Ascending aorta (tissue), 2 donors: ENCODE measurements at places on chromosomes 5 and 9.

DNA sequence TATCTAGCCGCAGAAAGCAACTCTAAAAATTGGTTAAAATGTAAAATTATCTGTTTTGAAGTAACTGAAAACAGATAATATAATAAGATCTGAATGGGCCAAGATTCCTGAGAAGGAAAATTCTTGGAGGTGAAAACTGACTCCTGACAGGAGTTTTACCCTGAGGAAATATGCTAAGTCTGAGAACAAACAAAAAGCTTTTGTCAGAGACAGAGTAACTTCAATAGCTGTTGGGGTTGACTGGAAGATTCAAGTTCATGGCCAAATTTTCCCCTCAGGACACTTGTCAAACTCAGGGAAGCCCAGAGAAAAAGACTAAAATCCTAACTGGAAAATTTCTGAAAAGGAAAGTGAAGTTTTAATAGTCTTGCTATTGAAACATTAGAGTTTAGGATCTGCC is 5.7 kb downstream of the PCDHB4 start:
- DNase-seq, result no peak

DNA sequence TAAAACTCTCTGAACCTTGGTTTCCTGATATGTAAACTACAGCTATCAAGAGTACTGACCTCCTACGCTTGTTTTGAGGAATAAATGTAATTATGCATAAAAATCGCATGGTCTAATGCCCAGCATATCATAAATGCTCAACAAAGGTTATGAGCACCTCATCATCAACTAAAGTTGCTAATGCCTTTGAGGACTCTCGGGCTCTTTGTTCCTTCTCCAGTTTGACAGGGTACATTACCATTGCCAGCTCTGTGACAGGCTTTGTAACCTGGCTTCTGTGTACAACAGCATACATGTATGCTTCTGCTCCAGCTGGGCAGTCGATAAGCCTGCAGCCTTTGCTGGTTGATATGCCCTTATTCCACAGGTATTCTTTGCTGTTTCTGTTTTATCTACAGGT is 95.2 kb downstream of the C9orf152 start:
- DNase-seq, result no peak

GRCh38 chr9:100601216-100601615 is 23.3 kb downstream of the CAVIN4 start:
- no peak for DNase-seq

DNA sequence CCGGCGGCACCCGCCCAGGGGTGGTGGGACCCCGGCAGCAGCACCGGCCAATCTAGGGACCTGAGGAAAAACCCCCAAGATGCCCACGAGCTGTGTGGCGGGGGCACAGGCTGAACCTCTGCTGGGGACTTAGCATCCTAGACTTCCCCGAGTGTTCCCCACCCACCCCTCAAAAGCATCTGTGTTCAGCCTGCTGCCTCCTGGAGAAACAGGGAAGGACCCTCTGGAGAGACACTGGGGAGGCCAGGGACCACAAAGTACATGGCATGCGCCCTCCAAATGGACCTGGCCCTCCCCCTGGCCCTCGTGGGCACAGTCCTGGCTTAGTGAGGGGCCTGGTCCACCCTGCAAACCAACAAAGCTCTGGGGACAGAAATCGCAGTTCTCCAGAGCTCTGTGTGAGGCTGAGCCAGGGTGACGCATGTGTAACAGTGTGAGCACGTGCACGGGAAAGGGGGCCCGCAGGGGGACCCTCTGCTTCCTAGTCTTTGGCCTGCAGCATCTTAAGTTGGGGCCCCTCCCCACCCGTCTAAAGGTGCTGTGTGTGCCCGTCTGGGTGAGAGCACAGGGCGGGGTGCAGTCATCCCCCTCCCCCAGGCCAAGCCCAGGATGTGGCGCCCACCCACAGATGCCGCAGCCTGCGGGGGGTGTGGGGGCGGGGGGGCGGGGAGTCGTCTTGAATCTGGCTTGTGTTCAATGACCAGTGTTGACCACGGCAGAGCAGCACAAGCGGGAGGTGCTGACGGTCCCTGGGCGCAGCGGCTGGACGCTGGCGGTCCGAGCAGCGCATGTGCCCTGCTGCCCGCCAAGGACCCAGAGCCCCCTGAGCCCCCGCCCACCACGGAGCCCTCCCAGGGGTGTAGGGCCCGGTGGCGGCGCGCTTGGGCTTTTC is 672 bp upstream of the KCNT1 start:
- no peak for DNase-seq

DNA sequence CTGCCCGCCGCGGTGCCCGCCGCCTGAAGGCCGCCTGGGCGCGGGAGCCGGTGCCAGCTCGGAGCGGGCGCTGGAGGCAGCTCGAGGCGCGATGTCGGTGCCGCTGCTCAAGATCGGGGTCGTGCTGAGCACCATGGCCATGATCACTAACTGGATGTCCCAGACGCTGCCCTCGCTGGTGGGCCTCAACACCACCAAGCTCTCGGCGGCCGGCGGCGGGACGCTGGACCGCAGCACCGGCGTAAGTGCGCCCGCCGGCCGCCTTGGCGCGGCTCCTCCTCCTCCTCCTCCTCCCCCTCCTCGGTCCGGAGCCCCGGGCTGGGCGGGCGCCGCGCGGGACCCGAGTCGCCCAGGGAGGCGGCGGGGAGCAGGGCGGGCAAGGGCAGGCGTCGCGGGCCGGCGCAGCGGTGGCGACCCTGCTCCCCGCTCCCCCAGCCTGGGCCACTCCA is 455 bp downstream of the OLFM1 start:
- DNase-seq, result no peak

DNA sequence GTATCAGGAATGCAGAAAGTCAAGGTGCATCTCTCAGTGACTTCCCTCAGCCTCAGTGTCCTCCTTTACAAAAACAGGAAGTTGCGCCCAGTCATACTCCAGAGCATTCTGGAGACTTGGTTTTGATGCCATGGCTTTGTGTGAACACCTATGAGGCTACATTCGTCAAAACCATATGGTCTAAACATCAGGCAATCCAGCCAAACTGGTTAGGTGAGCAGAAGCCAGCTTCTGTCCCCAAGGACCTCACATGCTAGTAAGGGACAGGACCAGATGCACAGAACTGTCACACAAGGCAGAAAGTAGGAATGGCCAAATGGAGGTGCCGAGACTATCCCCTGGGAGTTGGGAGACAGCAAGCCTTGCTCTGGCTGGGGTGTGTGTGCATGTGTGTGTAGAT is 217.2 kb downstream of the MELK start:
- DNase-seq, result no peak

DNA sequence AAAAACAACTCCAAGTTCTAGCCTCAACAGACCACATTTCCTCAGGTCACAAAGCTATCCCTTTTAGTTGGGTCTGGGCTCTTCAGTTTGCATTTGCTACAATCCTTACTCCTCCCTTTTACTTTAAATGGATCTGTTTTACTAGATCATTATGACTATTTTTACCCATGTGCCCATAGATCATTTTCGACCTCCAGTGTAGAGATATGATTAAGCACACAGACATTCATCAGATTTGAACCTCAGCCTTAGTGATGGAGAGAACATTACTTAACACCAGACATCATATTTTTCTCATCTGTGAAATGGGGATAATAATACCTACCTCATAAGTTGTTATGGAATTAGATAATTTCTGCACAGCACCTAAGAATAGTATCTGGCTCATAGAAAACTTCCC is 141.9 kb downstream of the NPR3 start:
- no peak for DNase-seq

GRCh38 chr9:132283863-132284262 is 70.9 kb downstream of the SETX start:
- DNase-seq, result no peak

GRCh38 chr9:23823986-23824829 is 1.8 kb downstream of the ELAVL2 start:
- no peak for DNase-seq

- no peak for DNase-seq
These were observed 989.3 kb downstream of the PTPRD start for GRCh38 chr9:9623506-9623905.

GRCh38 chr5:157592594-157592993 is 17.0 kb upstream of the ADAM19 start:
- DNase-seq, result no peak

GRCh38 chr5:59575648-59576445 is 317.7 kb downstream of the PDE4D start:
- no peak for DNase-seq

GRCh38 chr5:87876616-87877015 is 392.0 kb downstream of the TMEM161B start:
- no peak for DNase-seq

GRCh38 chr5:68047035-68047434 is 168.5 kb upstream of the PIK3R1 start:
- no peak for DNase-seq

GRCh38 chr9:18771763-18772162 is 261.2 kb downstream of the SAXO1 start:
- no peak for DNase-seq

GRCh38 chr5:133703935-133704334 is 91.6 kb upstream of the FSTL4 start:
- no peak for DNase-seq
